ENCODE measurements at places on chromosomes 11 and 22.

GRCh38 chr11:19263333-19263732 lies 22.6 kb upstream of the E2F8 start:
- no peak for DNase-seq

- DNase-seq = no peak
Observed at GRCh38 chr11:118909619-118910308, 16.0 kb downstream of the BCL9L start.

GRCh38 chr22:31561238-31561887 lies 65.0 kb downstream of the SFI1 start:
- DNase-seq = peak; percentile 13

- DNase-seq = no peak
Observed at GRCh38 chr11:26134481-26135355, 197.2 kb upstream of the ANO3 start.

GRCh38 chr11:13205486-13205885 lies 72.1 kb upstream of the BMAL1 start:
- DNase-seq = no peak

Measured in NK-92 treated with Interleukin-12 subunit alpha and Interleukin-12 subunit beta, amount 100 ng/mL, for 24 hours (cell line).